Mesendoderm (in vitro differentiated cells): ENCODE measurements at places on chromosomes 5 and 9.

DNA sequence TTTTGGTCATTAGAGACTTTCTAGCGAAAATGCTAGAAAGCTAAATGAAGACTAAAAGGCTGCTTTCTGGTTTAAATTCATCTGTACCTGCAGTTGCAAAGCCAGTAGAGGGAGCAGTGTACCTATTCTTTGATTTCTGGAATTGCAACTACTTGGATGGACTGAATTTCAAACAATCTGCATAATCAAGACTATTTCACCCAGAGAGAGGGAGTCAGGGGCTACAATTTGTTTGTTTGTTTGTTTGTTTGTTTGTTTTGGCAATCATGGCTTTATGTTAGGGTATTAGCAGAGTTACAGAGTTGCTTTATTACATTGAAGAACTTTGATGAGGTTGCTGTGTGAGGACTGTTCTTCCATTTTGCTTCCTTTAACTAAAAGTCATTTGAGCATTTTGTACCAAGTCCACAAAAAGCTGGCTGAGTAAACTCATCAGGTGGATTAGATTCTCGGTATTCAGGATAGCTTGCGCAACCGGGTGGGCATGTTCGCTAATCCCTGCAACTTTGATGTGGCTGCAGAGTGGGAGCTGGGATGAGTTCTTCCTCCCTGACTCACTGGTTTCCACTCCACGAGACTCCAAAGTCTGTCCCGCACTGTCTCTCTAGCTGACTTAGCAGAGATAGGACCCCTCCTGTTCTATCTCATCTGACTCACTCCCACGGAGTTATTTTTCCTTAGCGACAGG, 80.0 kb upstream of the TUT7 start:
- DNase-seq = peak; percentile 69

DNA sequence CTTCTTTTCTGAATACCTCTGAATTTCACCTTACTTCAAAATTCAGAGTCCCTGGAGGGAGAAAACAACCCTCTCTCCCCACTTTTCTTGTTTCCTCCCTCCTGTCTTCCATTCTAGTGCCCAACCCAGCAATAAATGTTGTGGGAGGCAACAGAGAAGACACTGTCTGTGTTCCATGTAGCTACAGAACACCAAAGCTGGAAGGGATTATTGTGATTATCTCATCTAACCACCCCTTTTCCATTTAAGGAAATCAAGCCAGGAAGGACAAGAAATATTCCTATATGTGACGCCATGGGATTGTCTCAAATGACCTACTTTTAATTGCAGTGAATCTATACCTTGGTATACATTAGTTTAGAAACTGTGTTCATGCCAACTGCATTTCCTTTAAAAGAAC, 476.6 kb upstream of the TNC start:
- no peak for DNase-seq

DNA sequence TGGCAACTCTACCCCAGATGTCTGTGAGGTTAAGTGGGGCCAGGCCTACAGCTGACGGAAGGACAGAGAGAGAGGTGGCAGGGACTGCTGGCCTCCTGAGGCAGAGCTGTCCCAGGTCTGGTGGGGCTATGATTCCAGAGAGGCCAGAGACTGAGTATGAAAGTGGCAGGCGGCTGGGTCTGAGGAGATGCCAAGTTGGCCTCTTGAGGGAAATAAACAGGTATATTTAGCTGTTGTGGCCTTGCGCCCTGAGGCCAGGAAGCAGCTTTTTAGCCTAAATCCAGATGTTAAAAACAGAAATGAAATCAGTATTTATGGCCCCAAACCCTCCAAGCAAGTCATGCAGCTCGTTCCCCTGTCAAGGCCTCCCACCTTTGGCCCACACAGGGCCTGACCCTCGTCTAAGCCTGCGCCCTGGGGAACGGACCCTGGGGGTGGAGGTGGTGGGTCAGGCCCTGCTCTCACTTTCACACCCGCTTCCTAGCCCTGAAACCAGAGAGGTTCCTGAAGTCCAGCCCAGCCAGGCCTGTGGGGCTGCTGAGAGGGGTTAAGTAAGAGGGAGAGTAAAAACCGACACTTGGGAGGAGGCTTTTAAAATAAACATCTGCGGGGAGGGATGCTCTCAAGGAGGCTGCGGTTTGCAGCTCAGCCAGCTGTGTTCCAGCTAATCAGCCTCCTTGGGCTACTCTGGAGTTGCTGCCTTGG, 18.7 kb downstream of the PCDHGC5 start:
- no peak for DNase-seq

GRCh38 chr9:13860019-13860418, 453.9 kb downstream of the NFIB start:
- no peak for DNase-seq

- DNase-seq = no peak
These were observed 3.6 kb upstream of the OTULINL start for GRCh38 chr5:14577971-14578370.

GRCh38 chr5:95925378-95925744, 36.3 kb downstream of the ELL2 start:
- no peak for DNase-seq

GRCh38 chr9:137194388-137194787, 5.9 kb downstream of the SSNA1 start:
- no peak for DNase-seq

DNA sequence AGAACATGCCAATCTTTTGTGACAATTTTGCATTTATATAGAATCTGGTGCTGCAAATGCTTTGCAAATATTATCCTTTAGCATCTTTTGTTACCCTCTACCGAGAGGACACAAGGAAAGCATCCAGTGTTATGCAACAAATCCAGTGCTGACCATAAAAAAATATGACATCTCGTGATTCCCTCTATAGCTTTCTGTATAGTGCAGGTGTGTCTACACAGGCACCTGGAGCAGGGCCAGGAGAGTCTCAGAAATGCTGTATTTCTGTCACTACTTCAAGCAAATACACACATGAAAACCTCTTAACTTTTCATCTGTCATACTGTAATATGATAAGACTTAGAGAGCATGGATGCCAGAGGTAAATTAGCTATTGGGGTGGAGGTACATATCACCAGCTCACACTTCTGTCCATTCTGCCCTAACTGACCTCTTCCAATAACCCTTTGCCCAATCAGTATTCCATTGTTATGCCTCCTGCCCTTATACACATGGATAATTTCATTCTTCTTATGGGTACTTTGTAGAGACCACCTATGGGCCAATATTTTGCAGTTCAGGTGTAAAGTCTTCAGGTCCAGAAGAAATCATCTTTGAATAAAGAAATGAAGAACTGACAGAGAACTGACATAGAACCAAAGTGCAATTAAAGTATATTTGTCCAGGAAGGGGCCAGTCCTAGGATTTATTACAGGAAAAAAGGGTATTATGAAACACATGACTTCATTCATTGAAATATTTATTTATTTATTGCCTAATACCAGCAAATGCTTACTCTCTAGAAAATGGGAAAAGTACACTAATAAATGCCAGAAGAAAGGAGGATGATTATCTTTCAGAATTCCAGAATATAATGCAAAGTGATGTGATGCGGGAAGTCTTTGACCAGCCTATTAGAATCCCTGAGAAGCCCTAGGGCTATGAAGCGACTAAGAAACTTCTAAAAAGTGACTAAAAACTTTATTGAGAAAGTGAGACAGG, 106.5 kb downstream of the EPB41L4A start:
- DNase-seq = no peak

DNA sequence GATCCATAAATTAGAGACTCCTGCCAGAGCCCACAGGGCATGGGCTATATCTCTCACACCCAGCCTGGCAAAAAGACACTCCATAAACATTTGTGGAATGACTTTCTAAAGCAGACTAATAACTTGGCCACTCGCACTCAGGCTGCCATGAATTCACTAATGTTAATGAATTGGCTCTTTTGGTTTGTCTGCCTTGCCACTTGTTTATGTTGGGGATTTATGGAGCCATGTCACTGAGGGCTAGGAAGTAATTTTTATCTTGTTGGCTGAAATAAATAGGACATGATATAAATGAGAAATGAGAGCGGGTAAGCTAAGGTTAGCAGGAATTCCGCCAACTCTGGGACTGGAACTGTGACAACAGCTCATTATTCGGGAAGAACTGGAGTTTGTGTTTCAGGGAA, 55.2 kb downstream of the DROSHA start:
- DNase-seq = no peak

GRCh38 chr9:35695943-35696401, 6.2 kb upstream of the TPM2 start:
- no peak for DNase-seq

GRCh38 chr5:113524927-113525326, 11.4 kb downstream of the YTHDC2 start:
- DNase-seq = no peak

GRCh38 chr9:135077497-135078200, 9.8 kb upstream of the OLFM1 start:
- peak; percentile 80 for DNase-seq

GRCh38 chr9:124133727-124134126, 122.2 kb downstream of the LHX2 start:
- DNase-seq = peak; percentile 80

DNA sequence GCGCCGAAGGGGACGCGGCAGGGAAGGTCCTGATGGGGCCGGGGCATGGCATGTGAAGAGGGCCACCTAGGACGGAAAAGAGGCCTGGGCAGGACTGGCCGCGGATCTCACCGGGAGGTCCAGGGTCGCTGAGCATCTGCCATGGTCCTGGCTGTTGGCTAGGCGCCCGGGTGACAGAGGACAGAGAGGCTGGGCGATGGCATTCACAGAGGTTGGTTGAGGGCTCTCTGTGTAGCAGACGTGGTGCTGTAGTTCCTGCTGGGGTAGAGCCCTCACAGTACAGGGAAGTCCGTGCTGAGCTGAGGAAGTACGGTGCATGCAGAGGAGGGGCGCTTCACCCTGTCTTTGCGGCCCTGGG, 427 bp downstream of the PCYOX1L start:
- DNase-seq = no peak

GRCh38 chr5:60630179-60630578, 69.8 kb downstream of the DEPDC1B start:
- no peak for DNase-seq

GRCh38 chr5:133618141-133618540, 5.8 kb upstream of the FSTL4 start:
- no peak for DNase-seq

DNA sequence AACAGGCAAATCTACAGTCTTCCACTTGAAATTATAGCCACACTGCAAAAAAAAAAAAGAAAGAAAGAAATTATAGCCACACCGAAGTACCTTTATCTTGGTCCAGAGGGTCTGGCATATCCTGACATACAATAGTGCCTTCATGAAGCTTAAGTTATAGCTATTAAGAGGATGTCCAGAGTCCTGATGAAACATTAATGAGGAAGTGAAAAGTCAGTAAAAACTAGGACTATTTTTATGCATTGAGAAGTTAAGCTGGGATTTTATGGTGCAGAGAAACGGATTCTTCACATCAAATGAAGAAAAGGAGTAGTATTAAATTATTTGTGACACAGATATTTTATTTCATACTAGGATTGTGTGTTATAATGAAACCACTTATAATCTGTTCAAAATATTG, 123.9 kb downstream of the SV2C start:
- DNase-seq = no peak

- no peak for DNase-seq
These were observed 378.5 kb downstream of the MLLT3 start for GRCh38 chr9:20243841-20244240.

GRCh38 chr9:111008158-111009075, 29.9 kb downstream of the LPAR1 start:
- no peak for DNase-seq

DNA sequence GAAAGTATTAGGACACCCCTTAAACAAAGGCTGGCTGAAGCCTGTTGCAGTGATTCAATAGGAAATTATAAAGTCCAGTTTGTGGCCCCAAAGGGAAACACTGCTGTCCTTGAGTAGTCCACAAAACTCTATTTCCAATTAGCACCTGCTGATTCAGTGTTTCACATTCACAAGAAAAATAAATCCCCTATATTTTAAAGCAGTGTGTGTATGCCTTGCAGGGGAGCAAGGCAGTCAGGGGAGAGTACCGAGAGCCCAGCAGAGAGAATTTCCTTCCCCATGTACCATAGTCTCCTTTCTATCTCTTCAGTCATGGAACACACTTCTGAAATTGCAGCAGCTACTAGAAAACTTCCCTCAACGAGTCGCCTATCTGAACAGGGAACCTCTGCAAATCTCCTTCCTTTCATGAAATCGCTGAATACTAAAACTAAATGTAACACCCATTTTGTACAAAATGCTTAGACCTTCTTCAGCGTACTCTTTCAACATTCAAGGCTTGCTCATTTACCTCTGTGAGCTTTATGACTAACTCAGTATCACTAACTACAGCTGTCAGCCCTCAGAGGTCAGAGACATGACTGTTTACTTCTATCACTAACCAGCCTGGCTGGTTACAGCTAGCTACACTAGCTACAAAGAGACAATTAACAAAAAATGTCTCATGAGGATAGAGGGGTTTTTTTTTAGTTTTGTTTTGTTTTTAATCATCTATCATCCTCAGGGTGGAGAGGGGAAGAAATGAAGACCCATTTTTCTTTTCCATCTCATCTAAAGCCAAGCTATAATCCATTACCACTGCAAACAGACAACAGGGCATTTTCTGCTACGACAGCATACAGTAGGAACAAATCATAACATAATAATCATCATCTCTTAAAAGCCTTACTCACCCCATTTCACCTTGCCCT, 188.7 kb downstream of the EBF1 start:
- no peak for DNase-seq

- DNase-seq = peak; percentile 98
These were observed 129.9 kb upstream of the FER start for GRCh38 chr5:108617467-108618435.

GRCh38 chr5:116439905-116440304, 134.7 kb downstream of the SEMA6A start:
- no peak for DNase-seq

DNA sequence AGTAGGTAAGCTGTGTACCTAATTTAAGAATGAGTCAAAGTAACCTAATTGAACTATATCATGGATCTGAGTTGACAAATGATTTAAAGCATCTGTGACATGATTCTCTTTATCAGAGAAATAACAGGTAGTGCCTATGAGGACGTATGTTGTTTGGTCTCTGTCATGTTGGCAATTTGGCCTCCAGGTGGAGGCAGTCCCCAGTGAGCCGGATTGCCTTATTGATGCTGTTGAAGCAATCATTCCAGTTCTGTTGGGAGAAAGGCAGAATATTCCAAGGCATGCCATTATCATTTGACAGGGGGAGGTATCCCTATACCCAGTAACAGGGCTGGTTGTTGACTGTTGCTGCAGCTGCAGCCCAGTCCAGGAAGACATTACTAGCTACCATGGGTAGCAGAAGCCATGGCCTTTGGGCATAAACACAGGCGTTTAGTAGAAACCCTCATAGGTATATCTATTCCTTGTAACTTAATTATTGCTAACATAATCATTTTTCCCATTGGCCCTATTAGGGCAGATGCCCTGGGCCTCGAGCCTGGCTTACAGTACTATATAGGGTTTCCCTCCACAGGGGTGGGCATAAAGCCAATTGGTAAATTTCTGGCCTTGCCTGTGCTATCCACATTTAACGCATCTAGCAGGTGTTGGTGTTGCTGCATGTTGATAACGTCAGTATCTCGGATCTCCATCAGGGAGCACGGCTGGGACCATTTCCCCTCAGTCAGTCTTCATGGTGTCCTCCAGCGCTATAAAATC, 12.2 kb upstream of the SLC22A4 start:
- no peak for DNase-seq
